ENCODE measurements at places on chromosomes 1 and 21.

DNA sequence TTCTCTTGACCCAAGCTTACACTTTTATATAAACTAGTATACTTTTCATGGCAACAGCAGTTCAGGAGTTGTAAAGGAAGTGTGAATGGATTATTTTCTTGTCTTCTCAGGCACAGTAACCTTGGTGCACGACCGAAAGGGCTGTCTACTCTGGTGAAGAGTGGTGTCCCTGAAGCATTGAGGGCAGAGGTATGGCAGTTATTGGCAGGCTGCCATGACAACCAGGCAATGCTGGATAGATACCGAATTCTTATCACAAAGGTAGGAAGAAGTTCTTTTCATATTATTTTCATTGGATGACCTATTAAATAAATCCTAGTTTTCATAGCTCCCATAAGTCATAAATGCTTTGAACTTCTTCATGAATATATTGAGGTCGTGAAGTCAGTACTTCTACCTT, 53.9 kb upstream of the GPR52 start:
- no peak for DNase-seq

DNA sequence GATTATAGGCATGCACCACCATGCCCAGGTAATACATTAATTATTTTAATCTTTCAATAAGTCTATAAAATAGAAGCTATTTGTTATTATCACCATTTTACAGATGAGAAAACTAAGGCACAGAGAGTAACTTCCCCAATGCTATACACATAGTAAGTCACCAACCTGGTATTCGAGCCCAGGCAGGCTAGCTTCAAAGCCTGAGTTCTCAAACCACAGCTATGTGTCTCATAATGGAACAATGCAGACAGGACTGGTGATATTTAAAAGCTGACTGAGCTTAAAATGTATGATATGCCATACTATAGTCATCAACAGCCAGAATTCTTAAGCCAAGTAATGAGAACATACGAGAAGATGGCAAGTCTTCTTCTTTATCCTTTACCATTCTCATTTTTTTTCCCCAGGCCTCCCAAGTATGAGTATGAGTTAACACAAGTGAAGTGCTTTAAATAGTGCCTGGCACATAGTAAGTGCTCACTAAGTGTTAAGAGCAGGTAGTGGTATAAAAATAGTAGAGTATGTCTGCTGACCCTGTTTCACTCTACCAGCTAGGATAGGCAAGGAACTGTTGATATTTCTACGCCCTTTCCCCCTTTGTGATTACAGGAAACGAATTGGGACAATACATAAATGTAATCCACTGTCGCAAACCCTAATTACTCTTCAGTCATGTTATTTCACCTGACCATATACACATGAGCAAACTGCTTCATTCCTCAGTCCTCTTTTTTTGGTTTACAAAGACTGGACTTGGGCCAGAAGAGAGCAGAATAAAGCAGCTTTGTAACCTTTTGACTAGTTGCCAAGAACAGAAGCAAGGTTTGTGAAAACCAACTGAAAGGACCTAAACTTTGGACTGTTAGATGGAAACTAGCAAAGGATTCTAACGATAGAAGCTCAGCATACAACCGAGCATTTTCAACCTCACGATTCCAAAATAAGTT, 9.5 kb downstream of the EYA3 start:
- no peak for DNase-seq

GRCh38 chr1:56322211-56322610, 257.2 kb downstream of the PLPP3 start:
- DNase-seq, result no peak

GRCh38 chr1:201538612-201539551, at the start of gene NAV1:
Gene NAV1 (plus strand): TSS chr1:201539127. CDS start chr1:201622885, 83,758 bp downstream.
- no peak for DNase-seq

DNA sequence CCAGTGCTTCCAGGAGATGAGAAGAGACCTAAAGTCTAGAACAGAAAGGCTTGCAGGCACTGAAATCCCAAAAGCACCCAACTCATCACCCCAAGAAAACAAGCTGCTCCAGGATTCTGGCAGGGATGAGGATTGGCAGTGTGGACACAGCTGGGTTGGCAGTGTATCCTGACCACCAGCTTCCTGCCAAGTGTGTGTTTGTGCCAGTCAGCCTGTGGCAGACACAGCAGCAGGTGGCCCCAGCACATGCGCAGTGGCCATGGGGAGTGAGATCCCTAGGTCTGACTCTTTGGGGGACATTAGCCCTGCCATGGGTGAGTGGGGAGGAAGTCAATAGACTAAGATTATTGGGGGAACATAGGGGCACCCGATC, 8.7 kb upstream of the SNAPIN start:
- no peak for DNase-seq

GRCh38 chr1:62011006-62011405, 183.6 kb upstream of the L1TD1 start:
- no peak for DNase-seq

Data from HTR-8/SVneo (cell line).